MG63 (cell line): ENCODE measurements at places on chromosomes 4 and X. TPM values are rescaled to one million over a fixed set of nuclear protein-coding genes. Genes with fewer than 3 reads are reported as not detected.

DNA sequence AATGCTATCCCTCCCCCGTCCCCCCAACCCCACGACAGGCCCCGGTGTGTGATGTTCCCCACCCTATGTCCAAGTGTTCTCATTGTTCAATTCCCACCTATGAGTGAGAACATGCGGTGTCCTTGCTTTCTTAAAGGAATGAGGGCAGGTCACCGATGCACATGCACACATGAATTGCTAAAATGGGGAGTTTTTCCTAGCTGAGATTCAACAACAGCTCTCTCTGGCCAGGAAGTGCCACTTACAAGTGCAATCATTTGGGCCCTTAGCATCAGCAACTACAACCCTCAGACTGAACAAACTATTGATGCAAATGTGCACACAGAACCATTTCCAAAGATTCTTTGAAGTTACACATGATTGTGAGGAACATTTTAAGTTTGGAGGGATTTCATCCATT lies 95.7 kb upstream of the IQCM start:
- no peak for DNase-seq

DNA sequence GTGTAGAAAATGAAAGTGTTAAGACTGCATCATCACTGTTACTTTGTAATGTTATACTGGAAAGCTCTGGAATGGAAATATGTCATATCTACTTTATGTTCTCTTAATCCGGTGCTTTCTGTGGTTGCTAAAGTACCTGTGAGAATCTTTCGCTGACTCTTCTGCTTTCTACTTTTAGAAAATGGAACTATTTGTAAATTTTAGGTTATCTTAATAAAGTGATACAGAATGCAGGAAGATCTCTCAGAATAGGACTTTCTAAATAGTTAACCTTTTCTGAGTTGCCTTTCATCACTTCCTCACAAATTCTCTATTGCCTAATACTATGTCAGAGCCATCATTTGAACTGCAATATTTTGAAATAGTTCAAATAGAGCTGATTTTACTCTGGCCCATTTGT lies 69.3 kb downstream of the BMP2K start:
- no peak for DNase-seq

DNA sequence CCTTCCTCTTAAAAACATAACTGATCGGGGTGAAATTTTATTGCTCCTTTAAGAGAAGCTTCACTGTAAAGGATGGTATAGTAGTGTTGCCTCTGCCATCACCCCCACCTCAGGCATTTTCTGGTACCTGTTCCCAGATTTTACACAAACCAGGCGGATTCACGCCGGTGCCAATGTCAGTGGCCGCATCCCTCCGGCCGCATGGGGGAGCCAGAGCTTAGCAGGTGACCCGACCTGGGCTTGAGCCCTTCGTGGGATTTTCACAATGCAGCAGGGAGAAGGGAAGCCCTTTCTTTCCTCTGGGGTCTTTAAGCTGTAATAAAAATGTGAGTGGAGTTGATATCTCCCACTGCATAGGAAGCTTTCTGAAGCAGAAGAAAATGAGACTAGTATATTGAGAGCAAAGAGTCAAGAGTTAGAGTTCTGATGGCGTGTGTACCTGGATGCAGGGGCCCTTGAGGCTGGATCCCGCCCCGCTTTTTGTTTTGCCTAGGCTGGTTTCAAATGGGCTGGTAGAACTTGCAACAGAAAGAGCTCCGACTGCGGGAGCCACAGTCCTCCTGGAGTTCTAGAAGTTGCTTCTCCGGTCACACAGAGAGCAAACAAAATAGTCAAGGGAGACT lies 59.4 kb downstream of the POLR2B start:
- DNase-seq, result no peak

DNA sequence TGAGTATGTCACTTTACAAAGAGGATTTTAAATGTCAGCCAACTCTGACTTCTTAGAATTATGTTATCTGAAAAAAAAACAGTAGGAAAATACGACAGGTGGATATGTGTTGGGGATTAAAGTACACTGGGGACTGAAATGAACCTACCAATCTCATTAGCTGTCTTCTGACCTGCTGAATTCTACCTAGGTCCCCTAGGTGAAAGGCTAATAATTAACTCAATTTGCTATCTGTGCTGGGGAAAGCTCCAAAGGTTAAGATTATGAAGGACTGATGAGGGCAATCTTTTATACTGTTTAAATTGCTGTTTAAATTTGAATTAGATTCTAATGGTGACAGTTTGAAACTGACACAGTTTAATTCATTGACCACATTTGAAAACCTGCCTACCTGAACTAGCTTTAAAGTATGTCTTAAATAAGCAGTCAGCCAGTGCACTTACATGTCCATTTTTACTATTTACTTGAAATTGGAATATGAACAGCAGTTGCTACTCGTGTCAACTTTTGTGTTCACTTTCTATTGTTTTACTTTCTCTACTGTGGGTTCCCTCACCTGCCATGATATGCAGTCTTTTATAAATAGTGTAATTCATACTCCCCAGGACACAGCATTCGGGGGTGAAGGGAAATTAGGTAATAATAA lies 977.3 kb downstream of the C4orf33 start:
- DNase-seq, result no peak

- no peak for DNase-seq
These were observed 212.6 kb upstream of the RASGEF1B start for GRCh38 chr4:81684352-81684751.

DNA sequence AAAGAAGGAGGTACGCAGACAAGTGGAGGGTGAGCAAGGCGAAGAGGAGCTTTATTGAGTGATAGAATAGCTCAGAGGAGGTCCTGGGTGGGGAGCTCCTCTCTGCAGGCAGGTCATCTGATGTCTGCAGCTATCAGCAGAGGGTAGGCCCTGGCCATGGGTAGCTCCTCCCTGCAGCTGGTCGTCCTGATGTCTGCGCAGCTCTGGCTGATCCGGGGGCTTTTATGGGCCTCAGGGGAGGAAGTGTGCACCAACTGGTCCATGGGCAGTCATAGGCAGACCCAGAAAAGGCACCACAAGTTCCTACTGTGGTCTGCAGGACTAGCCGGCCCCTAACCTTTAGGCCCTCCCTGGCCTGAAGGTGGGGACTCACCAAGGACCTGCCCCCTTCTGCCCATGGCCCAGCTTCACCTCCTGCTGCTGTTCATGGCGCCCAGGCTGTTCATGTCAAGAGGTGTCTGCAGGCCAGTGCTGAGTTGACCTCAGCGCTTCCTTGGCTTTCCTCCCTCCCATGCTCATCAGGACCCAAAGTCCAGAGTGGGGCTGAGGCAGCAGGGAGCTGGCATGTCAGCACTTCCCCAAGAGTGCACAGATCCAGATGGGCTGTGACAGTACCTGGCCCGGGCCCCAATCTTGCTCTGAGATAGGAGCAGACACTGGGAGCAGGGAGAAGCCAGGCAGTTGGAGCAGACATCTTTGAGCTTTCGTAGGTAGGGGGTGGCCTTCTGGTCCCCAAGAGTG lies 46.1 kb downstream of the ARAP2 start:
- DNase-seq, result no peak

- DNase-seq, result peak; percentile 2
These were observed 500.0 kb downstream of the SPRY1 start for GRCh38 chr4:123896446-123897071.

GRCh38 chr4:22991576-22991975 lies 298.8 kb downstream of the GBA3 start:
- no peak for DNase-seq

- no peak for DNase-seq
These were observed 78.5 kb upstream of the PDHA2 start for GRCh38 chr4:95761426-95761825.

GRCh38 chrX:23327104-23327503 lies 7.5 kb upstream of the PTCHD1 start:
- DNase-seq, result no peak

DNA sequence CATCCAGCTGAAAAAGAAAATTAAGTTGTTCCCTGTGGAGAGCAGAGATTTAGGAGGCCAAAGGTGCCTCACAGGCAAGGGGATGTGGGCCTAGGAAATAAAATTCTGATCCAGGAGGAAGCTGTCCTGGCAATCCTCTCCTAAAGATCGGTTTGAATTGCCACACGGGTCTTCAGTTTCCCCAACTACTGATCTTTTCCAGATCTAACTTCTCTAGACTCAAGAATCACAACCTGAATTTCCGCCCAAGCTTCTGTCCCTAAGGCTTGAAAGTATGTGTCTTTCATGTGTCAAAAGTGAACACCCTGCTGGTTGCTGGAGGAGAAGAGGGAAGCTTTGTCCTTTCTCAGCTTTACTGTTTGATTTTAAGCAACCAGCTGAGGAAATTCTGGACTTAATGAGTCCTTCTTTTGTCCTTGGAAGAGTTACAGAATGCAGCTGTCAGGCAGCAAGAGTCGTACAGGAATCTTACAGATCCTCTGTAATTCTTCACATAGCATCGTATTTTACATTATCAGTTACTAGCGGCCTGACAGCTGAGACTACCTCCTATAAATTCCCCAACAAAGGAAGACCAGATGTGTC lies 93.8 kb downstream of the INPP4B start:
- DNase-seq, result no peak

GRCh38 chr4:16236402-16237023 lies 10.2 kb upstream of the TAPT1 start:
- no peak for DNase-seq

GRCh38 chrX:41014776-41015360 lies 70.4 kb upstream of the USP9X start:
- DNase-seq, result peak; percentile 27

- no peak for DNase-seq
These were observed 873.2 kb downstream of the RPA4 start for GRCh38 chrX:97756879-97757278.

The IGFBP7 gene
- total RNA-seq, result 332 and 410 TPM in 2 replicates

The SLC16A2 gene
- total RNA-seq, result 2.0 and 6.2 TPM in 2 replicates

The CSN1S1 gene
- total RNA-seq, result not detected in 2 replicates
